DMS 273 treated with DMSO at 0.1 percent for 48 hours (cell line): ENCODE measurements at places on chromosomes 1 and 21.

- DNase-seq = no peak
These were observed 221.7 kb downstream of the NEGR1 start for GRCh38 chr1:72060466-72061245.

DNA sequence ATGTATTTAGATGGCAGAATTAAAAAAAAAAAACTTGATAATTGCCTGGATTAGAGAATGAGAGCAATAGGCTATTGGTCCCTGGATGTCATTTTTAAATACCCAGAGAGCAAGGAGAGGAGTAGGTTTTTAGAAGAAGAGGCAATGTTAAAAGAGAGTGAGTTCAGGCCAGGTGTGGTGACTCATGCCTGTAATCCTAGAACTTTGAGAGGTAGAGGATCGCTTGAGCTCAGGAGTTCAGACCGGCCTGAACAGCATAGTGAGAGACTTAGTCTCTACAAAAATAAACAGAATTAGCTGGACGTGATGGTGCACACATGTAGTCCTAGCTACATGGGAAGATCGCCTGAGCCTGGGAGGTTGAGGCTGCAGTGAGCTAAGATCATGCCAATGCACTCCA lies 15.9 kb upstream of the MUTYH start:
- DNase-seq = no peak

GRCh38 chr1:197920067-197920396 lies 2.9 kb downstream of the LHX9 start:
- no peak for DNase-seq

DNA sequence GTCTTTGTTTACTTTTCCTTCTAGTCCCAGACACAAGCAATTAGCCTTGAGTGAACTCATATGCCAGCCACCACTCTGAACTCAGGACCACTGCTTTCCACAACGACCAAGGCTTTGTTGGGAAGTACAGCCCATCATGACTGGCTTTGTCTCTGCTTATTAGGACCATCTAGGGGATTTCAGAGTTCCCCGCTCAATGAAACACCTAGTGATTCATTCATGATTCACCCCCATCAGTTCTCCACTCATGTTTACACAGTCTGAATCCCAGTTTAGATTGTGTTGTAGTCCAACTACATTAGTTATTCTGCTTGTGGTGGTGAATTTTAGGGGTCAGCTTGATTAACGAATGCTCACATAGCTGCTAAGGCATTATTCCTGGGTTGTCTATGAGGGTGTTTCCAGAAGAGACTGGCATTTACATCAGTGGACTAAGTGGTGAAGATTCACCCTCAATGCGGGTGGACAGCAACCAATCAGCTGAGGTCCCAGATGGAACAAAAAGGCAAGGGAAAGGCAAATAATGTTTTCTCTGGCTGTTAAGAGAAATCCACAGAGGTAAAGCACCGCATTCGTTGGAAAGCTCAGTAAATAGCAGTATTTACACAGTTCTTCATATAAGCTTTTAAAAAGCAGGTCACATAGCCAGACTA lies 122.7 kb downstream of the RGS21 start:
- DNase-seq = no peak

DNA sequence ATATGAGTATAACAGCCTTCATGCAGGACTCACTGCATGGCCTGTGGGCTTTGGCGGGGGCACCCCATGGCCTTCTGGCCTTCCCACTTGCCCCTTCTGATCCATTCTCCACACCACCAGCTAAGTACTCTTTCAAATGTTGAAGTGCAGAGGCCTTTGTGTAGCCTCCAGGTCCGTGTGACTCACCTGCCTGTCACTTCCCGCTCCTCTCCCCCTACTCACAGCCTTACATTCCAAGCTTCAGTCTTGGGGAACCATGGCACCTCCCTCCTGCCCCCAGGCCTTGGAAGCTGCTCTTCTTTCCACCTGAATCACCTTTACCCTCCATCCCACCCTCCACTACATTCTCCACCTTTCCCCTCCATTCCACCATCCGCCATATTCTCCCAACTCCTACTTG lies 69.6 kb downstream of the PGM1 start:
- DNase-seq = no peak
